Fibroblast of mammary gland (primary cell): ENCODE measurements at places on chromosomes 1 and 21.

GRCh38 chr1:211915924-211916323 lies 85.4 kb upstream of the LPGAT1 start:
- no peak for DNase-seq

DNA sequence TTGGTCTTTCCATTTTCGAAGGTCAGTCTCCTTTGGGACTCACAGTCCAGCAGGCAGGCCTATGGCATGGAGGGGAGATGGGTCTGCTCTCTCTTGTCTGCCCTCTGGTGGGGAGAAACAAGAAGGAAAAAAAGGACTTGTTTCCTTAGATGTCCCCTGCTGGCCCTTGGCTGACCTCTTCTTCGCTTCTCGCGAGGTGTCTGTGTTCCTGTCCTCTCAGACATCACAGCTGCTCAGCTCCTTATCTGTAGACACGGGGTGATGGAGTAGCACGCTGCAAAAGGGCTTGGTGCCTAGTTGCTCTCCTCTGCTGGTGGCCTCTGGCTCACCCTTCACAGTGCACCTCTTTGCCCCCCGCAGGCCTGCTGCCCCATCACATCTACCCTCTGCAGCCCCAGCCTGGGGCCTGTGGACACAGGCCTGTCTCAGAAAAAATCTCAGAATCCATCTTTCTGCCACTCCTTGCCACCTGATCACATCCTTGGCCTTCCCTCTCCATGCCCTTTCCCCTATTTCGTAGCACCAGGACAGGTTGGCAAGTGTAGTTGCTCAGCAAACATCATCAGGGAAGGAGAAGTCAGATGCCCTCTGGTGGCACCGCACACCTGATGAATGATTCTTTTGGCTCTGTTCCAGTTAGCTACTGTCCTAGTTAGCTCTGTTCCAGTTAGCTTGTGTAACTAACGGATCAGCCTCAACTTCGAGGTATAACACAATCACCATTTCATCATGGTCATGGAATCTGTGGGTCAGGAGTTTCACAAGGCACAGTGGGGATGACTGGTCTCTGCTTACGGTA lies 18.7 kb upstream of the AK2 start:
- DNase-seq = peak; percentile 90

GRCh38 chr1:89552471-89553081 lies 27.9 kb downstream of the LRRC8B start:
- peak; percentile 45 for DNase-seq

GRCh38 chr1:1613509-1614082 lies 1.7 kb upstream of the MIB2 start:
- DNase-seq = no peak

GRCh38 chr1:26538480-26539412 lies 9.2 kb downstream of the RPS6KA1 start:
- DNase-seq = peak; percentile 53

- no peak for DNase-seq
Measured at GRCh38 chr21:21415741-21416140, 417.5 kb downstream of the NCAM2 start.

DNA sequence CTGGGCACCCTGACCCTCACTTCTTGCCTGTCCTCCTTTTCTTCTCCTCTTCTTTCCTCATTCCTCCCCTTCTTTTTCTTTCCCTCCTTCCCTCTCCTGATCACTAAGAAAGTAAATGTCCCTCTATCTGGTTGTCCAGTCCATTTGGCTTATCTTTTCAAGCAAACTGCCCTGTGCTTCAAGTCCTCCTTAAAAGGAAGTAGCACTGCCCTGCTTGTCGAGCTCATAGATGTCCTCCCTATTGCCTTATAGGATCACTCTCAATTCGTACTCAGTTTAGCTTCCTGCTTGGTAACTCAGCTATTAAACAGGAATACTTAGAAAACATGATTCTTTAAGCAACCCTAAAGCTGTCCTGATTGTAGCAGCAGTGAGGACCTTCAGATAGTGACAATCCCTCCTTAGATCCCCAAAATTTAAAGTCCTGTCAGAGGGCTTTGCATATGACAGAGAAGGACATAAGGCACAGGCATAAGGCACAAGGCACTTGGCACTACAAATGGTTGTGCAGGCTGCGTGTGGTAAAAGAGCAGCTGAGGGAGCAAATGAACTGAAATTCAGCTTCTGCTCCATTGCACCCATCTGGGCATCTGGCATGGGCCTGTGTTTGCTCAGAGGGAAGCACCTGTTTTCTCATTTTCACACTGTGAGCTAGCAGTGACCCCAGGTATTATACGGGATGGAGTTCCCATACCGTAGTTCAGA lies 26.1 kb upstream of the SLAMF6 start:
- no peak for DNase-seq

DNA sequence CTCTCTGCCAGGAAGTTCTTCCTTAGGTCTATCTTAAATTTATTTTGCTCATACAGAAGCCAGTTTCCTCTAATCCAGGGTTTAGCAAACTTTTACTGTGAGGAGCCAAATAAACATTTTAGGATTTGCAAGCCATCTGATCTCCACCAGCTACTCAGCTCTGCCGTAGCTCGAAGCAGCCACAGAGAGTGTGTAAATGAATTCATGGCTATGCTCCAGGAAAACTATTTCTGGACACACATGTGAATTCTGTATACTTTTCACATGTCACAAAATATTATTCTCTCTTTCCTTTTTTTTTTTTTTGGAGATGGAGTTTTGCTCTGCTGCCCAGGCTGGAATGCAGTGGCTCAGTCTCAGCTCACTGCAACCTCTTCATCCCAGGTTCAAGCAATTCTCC lies 13.4 kb upstream of the AGTRAP start:
- no peak for DNase-seq

DNA sequence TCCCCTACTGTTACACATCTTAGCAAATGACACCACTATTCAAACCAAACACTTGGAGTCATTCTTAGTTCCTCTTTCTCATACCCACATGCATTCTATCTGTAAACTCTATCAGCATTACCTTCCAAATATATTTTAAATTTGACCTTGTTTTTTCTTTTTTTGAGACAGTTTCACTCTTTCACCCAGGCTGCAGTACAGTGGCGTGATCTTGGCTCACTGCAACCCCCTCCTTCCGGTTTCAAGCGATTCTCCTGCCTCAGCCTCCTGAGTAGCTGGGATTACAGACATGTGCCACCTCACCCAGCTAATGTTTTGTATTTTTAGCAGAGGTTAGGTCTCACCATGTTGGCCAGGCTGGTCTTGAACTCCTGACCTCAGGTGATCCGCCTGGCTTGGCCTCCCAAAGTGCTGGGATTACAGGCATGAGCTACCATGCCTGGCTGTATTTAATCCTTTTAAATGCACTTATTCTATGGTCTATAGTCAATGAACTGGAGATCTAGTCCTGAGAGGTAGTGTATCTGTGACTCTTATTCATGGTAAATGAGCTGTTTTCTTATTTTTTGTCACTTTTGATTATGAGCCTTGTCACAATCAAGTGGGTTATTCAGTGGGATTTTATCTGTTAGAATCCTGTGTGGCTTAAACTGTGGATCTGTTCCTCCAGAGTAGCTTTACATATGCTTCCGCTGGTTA lies 73.1 kb downstream of the GATAD2B start:
- DNase-seq = no peak

- DNase-seq = no peak
Measured at GRCh38 chr1:8871539-8871935, 6.9 kb downstream of the ENO1 start.

DNA sequence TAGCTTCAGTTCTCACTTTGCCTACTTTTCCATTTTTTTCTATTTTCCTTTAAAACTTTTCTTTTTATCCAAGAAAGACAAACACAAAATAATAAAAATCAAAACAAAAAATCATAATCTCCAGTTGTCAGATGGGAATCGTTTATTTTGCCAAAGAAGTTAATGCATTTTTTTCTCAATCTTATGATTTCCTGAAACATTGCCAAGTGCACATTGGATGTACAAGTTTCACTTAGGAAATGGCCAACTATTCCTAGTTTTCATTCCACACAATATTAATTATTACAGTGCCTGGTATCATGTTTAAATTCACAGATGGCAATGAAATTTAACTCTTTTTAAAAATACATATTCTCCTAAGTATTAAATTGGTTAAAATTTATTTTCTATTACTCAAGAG lies 1050.5 kb downstream of the TTLL7 start:
- DNase-seq = no peak

DNA sequence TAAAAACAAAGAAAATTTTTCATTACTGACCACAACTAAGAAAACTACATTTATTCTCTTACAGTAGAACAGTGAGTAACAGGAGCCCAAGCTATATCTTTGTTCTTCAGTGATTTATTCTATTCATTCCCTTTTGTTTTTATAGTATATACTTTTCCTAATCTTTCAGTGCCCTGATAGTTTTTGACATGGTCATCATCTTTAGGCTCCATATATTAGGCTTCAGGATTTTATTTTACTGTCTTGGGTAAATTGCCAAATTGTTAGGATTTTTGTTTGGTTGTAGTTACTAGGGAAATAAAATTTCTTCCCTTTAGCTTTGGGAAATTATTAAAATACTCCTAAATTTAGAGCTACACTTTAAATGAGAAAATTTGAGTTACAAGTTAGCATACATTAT lies 10.3 kb downstream of the FBXO28 start:
- DNase-seq = no peak

DNA sequence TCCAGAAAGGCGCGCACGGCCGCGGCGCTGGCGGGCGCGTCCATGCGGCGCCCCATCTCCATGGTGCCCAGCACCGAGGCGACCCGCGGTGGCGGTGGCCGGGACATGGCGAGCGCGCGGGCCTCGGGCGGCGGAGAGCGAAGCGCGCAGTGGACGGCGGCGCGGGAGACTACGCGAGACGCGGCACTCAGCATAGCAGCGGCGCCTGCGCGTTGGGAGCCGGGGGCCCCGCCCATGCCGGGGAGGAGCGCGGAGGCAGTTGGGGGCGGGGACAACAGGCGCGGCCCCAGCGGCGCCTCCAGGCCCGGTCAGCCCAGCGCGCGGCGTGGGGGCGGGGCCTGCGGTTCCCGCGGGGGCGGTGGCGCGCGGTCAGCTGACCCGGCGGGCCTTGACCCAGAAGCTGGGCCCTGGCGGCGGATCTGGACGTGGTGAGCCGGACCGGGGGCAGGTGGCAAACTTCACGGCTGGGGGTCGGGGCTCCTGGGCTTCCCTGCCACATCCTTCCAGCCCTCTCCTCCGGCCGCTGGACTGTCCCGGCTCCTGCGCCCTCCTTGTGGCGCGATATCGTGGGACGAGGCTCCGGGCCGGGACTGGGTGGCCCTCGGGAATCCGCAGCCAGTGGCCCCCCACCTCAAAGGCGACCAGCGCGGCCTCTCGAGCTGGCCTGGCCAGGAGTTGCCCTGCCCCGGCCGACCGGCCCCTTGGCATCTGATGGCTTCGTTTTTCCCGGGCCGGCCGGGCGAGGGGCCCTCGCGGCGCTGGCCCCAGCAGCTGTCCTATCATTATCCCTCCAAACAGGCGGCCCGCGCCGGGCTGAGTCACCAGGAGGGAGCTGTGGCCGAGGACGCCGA lies at the start of the genes AKR7A2 and SLC66A1:
Gene AKR7A2, minus strand, starts transcription at position 214 of the 851 bp plus-strand sequence. Its CDS starts 20 bp downstream, at position 194.
Gene SLC66A1, plus strand, starts transcription at position 396 of the 851 bp plus-strand sequence. CDS start 5,352 bp downstream, outside the sequence.
- peak; percentile 85 for DNase-seq

GRCh38 chr1:46333300-46334029 lies 7.1 kb upstream of the NSUN4 start:
- DNase-seq = peak; percentile 46

DNA sequence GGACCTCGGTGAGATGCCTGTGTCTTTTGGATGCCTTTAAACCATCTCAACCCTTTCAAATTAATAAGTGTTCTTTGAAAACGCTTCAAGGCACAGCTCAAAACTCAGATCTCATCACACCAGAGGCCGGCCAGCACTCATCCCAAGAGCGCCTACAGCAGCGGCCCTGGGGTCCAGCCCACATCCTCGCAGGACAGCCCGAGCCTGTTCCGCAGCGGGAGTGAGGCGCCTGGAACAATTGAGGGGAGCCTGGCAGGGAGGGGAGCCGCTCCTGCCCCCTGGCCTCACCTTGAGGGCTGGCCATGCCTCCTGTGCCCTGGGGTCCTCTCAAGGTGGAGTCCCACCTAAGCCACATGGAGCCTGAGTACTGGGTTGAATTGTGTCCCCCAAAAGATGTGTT lies 37.9 kb downstream of the ACOT7 start:
- DNase-seq = no peak

- DNase-seq = no peak
Measured at GRCh38 chr1:166032572-166033371, 134.0 kb downstream of the FAM78B start.

- no peak for DNase-seq
Measured at GRCh38 chr1:51561702-51562101, 42.6 kb upstream of the EPS15 start.

GRCh38 chr1:204319027-204319426 lies 40.7 kb downstream of the PLEKHA6 start:
- DNase-seq = no peak

- DNase-seq = no peak
Measured at GRCh38 chr1:115062542-115063004, 26.7 kb downstream of the TSPAN2 start.

DNA sequence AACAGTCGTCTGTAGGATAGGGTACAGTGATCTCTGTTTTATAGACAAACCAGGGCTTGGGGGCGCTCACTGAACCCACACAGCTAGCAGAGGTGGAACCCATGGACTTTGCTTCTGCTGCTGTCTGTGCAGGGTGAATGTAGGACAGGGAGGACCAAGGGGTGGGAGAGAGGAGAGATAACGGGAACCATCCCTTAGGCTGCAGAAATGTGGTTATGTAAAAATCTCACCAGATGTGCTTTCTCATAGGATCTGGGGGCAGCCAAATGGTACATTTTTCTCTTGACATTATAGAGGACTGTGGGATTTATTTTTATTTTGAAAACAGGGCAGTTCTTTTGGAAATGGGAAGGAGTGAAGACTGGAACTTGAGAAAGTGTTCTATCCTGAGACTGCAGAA lies 8.7 kb downstream of the NFASC start:
- no peak for DNase-seq

- peak; percentile 66 for DNase-seq
Measured at GRCh38 chr1:164611754-164612642, 53.0 kb downstream of the PBX1 start.

DNA sequence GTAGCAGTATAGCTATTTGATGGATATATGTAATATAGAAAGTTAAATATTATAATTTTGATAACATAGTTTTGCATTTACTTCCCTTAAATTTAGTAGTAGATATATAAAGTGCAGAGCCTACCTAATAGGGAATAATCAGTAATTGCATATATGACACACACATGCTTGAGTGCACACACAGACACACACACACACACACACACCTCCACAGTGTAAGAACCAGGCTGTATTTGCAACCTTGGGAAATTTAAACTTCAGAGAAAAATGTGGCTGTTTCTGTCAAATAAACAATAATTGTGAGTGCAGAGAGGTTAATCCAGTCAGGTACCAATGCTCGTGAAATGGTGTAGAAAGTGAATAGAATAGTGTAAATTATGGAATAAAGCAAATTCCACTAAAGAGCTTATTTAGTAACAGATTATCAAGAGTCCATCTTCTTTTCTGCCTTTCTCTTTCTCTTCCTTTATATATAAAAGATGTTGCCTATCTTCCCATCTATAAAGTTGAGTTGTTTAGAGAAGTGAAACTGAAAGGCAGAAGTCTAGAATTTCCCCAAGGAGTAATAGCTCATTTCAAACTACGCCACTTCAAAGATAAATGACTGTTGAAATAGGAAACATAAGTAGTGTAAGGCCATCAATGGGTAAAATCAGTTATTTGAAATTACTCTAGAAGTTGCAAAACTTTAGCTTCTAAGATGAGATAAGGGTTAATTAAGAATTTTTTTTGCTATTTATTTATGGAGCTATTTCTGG lies 273.7 kb downstream of the SRGAP2C start:
- peak; percentile 18 for DNase-seq
